ENCODE measurements at places on chromosomes 7 and 10. TPM values are rescaled to one million over a fixed set of nuclear protein-coding genes. Genes with fewer than 3 reads are reported as not detected.
A peak's percentile ranks its signal among the peaks of the same experiment; 100 is the strongest.

- DNase-seq: no peak
These were observed 71.1 kb upstream of the TFEC start for GRCh38 chr7:116101704-116102103.

- no peak for DNase-seq
These were observed 191.3 kb downstream of the CUX1 start for GRCh38 chr7:102008535-102009262.

DNA sequence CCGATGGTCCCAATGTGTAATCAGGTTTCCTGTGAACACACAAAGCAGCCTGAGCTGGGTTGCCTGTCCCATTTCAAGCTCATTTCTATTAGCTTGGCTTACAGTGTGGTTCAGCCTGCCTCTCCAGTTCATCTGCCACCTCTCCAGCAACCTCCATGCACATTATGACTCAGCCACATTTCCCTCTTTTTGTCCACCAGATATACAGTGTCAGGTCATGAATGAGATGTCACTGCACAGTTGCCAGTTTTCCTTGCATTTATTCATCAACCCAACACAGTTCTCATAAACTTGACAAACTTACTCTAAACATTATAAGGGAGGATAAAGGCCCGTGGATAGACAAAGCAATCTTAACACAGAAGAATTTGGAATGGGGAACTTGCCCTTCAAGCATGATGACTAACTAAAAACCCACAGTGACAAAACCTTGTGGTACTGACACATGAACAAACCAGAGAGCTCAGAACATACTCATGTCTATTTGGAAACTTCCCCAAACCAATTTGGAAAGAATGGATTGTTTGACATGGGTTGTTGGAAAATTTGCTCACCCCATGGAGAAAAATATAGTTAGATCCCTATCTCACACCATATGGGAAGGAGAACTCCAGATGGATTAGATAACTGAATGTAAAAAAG is 2.5 kb upstream of the CFAP58 start:
- DNase-seq: no peak

DNA sequence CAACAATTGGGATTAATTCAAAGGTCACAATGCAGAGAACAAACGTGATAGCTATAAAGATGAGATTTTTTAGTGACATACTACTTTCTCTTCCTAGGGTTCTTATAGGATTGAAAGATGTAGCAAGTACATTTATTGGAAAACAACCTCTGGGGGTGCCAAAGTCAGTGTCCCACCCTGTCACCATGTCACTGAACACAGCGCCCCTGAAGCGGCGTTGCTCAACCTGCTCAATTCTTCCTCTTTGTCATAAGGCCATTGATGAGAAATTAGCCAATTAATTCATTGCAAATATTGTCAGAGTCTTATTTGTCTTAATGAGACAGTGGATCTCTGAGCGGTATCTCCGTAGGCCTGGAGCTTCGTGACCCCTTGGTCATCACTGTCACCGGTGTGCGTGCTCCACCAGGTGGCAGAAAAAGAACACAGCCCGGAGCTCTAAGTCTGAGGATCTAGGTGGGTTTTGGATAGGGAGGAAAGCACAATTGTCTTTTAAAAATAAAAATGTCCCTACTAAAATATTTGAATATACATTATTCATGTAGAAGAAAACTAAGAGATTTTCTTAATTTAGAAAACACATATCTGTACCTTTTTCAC is 362.6 kb downstream of the PAXIP1 start:
- DNase-seq: no peak

GRCh38 chr7:151699147-151699927 is 177.6 kb downstream of the PRKAG2 start:
- no peak for DNase-seq

The ITIH5 gene
- total RNA-seq: not detected

The ENTPD1 gene
- 0.37 TPM for total RNA-seq

GRCh38 chr7:130752424-130752823 is 18.4 kb upstream of the KLF14 start:
- no peak for DNase-seq

DNA sequence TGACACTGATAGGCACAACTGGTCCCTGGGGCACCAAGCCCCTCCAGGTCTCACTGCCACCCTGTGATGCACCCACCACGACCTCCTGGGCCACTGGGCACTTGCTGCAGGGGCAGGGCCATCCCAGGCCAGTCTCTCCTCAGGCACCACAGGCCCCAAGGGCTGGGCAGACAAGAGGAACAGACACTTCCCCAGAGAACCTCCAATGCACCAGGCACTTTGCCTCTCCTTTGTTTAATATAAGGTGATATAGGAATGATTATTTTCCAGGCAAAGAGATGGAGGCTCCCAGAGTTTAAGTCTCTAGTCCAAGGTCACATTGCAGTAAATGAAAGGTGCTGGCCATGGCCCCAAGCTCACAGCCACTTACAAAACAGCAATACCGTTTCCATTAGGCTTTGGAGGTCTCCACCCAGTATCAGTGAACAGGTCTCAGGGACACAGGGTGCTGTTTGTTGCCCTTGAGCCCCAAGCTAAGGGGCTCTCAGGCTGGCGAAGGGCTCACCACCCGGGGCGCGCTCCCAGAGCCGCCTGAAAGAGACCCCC is 4.5 kb downstream of the DEPP1 start:
- no peak for DNase-seq

DNA sequence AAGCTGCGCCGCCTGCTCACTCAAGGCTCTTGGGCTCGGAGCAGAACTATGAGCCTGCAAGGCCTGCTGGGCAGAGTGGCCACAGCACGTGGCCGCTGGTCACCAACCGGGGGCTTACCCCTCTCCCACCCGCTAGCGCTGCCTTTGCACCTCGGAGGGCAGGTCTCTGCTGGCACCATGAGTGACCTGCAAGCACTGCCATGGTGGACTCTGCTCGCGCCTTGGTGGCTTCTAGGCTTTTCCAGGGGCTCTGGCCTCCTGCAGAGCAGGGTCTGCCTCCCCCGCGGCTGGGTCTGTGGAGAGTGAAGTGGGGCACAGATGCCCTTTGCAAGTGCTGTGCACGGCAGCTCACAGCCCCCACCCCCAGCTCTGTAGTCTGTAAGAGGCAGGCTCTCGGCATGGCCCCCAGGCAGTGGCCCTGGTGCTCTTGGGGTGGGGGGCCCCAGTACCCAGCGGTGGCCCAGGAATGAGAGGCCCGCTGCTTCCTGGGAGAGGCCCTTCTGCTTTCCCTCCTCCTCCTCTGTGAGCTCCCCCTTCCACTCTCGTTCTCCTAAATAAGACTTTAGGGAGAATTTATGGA is 119.6 kb downstream of the INPP5A start:
- no peak for DNase-seq

- DNase-seq: no peak
These were observed 38.4 kb upstream of the FOXL3 start for GRCh38 chr7:251446-252175.

The TMEM184A gene
- total RNA-seq: 34.8 TPM

- no peak for DNase-seq
These were observed 247.8 kb upstream of the PLPP4 start for GRCh38 chr10:120209124-120209762.

The OPALIN gene
- not detected for total RNA-seq

- DNase-seq: peak; percentile 77
These were observed 52.4 kb upstream of the ITGB1 start for GRCh38 chr10:33010132-33011037.

The SPDYE6 gene
- not detected for total RNA-seq

- no peak for DNase-seq
These were observed 692 bp downstream of the NEURL1 start for GRCh38 chr10:103493916-103494877.

DNA sequence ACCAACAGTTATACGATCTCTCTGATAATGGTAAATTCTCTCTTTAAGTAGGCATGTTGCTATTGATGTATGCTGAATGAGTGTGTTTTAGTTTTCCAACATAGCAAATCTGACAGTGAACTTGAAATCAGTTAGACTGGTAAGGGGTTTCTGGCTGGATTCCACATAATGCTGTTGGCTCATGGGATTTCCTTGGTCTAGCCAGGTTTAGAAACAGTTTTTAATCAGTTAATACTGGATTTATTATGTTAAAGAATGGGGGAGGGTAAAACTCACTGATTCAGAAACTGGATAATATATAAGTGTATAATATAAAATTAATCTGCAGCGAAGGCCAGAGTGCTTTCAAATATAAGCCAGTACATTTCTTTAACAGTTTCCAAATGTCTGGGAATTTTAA is 55.6 kb downstream of the PCDH15 start:
- DNase-seq: no peak

The KLF14 gene
- 0.93 TPM for total RNA-seq

- DNase-seq: no peak
These were observed 28.6 kb downstream of the DENND11 start for GRCh38 chr7:141673346-141673745.

DNA sequence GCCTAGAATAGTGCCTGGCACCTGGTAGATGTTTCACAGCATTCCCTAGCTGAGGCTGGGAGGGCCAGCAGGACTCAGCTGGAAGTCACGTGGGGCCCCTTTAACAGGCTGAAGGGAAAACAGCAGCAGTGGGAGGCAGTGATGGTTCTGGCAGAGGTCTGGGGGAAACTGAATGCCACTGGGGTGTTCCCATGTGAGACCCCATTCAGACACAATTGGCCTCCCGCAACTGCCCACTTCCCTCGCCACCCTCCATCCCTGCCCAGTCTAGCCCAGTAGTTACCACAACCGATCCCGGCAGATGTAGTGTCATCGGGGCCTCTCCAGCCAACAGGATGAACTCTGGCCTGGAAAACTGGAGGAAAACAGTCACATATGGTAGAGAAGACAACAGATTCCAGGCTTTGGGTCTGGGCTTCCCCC is 38.3 kb downstream of the FRMPD2 start:
- DNase-seq: no peak

DNA sequence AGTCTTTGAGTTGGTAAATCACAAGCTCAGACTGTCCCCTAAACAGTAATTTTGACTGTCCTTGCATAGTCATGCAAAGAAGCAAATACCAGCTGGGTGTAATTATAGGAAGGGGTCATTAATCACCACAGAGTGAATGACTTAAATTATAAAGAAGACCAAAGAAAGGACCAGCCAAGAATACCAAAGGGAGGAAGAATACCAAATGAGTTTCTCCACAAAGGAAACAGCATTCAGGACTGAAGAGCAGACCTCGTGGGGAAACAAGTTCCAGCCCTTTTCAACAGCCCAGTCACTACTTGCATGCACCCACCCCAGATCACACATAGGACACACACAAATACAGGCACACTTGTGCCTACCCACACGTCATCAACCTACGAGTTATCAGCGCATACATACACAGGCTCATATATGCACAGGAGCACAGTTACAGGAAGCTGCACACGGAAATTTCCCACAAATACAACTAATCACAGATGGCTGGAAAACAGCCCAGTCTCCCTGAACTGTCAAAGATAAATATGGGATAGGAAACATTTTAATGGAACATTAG is 77.6 kb downstream of the DENND2A start:
- no peak for DNase-seq

- DNase-seq: no peak
These were observed 128.2 kb upstream of the CHST15 start for GRCh38 chr10:124221356-124222317.

The RAB19 gene
- 2.6 TPM for total RNA-seq

The PDLIM1 gene
- total RNA-seq: 67.4 TPM

GRCh38 chr7:29202651-29203069 is 8.1 kb downstream of the CHN2 start:
- no peak for DNase-seq

DNA sequence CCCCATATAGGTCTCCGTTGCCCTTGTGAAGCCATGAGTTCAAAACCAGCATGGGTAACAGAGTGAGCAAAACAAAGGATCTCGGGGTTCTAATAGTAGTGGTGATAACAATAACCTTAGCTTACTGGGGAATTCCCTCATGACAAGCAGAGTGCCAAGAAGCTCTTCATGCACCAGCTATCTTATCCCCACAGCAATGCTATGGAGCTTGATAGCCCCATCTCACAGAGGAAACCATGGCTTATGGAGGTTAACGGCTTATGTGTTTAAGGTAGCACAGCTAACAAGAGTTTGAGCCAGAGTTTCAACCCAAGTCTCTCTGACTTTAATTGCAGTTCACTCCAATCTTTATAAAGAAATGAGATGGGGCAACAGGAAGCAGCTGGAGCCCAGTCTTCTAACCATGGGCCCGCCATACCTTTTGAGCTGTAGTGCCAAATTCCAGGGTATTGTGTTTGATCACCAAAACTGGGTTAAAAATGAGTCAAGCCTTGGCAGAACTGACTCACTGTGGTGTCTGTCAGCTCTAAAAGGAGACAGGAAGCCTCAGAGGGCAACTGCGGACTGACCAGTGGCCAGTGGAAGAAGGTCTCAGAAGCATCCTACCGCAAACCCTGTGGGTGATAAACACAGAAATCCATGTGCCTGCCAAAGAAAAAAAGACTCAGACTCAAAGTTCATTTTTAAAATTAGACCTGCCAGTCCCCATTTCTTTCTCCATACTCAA is 16.5 kb upstream of the PLAU start:
- DNase-seq: no peak

The TPST1 gene
- total RNA-seq: 11.4 TPM

The LIPF gene
- not detected for total RNA-seq

- no peak for DNase-seq
These were observed 88.7 kb upstream of the CHST15 start for GRCh38 chr10:124182088-124182541.

DNA sequence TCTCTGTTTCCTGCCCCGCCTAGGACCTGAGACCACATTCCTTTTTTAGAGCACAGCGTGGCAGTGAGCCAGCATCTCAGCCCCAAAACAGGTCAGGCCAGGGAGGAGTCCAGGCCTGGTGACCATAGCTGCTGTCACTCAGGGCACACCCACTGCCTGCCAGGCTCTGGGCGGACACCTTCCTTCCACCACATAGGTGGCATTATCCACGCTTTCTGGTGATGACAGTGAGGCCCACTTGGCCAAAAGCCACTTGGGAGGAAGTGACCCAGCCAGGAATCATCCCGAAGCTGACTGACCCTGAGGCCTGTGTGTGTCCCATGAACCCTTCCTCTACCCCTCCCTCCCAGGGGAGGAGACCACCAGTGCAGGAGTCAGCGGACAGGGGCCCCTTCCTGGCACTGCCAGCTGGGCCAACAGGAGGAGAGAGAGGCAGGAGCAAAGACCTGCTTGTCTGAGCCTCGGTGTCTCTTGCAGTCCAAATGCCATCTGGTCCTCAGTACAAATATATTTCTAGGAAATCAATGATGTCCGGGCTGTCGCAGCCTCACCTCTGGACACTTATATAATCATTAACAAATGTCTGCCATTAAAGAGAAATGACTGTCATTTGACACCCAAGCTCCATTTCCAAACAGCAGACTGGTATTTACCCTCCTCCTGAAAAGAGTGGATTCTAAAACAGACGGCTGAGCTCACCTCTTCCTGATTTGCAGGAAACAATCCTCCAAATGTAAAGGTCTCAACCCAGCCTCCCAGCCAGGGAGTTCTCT is 63.0 kb downstream of the ABRAXAS2 start:
- peak; percentile 61 for DNase-seq

DNA sequence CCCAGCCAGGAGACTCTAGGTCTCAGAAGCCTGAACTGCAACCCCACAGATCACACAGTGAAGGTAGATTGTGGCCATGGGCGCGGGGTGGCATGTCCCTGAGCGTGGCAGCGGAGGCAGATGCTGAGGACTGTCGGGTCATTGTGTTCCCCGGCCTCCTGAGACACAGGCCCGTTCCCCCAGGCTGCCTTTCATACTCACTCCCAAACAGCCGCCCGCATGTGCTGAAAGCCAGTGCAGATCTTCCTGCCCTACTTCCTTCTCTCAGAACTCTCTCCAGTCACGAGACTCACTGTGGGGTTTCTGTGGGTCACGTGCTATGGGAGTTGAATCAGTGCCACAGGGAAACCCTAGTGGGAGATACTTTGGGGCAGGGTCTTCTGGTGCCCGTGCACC is 48.0 kb downstream of the ZNF467 start:
- DNase-seq: no peak

The SLC13A4 gene
- 0.30 TPM for total RNA-seq
